ENCODE measurements at places on chromosomes 16 and 17.

DNA sequence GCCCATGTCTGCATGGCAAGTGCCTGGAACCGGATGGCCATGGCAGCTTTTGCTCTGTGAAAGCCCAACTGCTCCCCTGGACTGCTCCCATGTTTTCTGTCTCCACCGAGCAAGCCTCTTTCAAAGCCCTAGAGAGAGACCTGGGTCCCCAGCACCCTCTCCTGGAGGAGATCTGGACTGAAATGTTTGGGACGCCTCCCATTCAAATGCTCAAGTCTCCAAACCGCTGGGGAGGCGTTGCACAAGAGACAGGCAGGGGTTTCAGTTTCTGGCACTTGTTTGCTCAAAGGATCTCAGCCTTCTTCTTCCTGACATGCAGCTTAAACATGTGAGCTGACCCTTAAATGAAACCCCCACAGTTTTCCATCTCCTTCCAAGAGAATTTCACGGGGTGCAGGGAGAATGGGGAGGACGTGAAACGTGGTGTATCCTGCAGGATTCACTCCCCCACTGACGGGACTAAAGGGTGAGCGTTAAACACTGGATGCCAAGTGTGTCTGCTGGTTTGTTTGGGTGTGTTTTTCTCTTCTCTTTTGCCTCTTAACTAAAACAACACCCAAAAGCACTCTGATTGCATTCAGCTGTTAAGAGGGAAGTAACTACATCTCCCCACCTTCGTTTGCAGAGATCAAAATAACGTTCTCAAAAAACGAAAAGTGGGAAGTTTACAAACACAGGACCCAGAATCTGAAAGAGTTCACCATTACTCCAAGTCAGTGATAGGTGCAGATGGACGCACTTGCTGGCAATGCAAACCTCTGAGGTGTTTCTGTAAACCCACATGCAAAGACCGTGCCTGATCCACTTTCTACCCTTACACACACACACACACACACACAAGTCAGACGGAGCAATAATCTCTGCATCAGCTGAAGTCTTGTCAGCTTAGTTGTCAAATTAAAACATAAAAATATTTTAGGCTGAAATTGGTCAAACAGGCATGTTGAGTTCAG is 256.9 kb downstream of the C16orf95 start:
- DNase-seq: no peak

GRCh38 chr17:76994237-76994637 is 126.0 kb downstream of the MGAT5B start:
- no peak for DNase-seq

GRCh38 chr17:76107509-76107908 is 3.9 kb upstream of the EXOC7 start:
- no peak for DNase-seq

GRCh38 chr16:89195521-89196171 is 4.7 kb downstream of the SLC22A31 start:
- no peak for DNase-seq

DNA sequence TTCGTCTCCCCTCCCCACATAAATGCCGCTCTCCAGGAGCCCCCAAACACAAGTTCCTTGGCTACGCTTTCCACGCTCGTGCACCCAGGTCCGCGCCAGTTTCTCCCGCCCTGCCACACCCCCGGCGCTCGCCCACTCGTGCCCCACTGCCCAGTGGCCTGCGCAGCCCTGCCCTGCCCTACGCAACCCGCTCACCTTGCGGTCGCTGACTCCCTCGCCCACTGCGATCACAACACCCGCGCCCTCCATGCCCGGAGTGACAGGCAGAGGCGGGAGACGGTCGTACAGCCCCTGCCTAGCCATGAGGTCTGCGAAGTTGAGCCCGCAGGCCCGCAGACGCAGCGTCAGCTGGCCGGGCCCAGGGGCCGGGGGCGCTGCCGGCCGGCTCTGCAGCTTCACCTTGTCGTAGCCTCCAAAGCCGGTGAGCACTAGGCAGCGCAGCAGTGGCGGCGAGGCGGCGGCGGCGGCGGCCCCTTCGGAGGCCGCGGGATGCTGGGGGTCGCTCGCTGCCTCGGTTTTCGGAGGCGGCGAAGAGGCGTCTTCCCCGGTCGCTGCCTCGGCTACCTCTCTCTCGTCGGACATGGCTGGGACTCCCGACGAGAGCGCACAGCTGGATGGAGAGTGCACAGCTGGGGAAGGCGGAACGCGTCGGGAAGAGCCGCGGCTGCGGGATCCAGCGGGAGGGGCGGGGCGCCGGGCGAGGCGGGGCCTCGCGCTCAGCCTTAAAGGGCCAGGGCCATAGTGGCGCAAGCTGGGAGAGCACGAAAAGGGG is at the start of gene VAT1:
Gene VAT1 (minus strand): TSS at position 645 of the 772 bp plus-strand sequence. CDS start 63 bp downstream, at position 582.
- peak; percentile 59 for DNase-seq

GRCh38 chr16:64019339-64019738 is 1102.5 kb downstream of the CDH11 start:
- DNase-seq: no peak

DNA sequence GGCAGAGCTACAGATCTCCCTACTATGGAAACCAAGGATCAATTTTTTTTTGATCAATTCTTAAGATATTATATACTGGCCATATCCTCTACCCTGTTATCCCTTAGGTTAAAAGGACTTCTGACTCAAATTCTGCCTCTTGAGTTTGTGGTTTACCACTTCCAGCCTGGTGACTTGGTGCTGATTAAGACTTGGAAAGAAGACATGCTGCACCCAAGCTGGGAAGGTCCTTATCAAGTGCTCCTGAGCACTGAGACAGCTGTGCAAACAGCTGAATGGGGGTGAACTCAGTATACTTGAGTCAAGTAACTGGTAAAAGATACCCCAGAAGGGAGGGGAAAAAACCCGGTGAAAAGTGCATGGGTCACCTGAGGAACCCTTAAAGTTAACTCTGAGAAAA is 20.5 kb upstream of the SPACA3 start:
- DNase-seq: no peak

DNA sequence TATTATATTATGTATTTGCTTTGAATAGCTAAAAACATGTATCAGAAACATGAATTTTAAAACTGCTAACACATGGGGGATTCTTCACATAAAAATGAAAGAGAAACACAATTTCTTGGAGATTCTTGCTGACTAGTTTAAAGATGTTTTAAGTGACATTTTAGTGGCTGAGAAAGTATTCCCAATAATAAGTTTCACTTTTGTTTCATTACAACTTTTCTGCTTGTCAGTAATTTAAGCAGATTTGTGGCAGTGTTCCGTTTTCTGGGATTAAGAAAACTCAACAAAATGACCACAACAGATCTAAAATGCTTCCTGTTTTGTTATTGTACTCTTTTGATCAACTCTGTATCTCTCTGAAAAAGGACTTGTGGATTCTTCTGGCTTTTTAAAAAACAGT is 75.9 kb downstream of the NLK start:
- DNase-seq: no peak

DNA sequence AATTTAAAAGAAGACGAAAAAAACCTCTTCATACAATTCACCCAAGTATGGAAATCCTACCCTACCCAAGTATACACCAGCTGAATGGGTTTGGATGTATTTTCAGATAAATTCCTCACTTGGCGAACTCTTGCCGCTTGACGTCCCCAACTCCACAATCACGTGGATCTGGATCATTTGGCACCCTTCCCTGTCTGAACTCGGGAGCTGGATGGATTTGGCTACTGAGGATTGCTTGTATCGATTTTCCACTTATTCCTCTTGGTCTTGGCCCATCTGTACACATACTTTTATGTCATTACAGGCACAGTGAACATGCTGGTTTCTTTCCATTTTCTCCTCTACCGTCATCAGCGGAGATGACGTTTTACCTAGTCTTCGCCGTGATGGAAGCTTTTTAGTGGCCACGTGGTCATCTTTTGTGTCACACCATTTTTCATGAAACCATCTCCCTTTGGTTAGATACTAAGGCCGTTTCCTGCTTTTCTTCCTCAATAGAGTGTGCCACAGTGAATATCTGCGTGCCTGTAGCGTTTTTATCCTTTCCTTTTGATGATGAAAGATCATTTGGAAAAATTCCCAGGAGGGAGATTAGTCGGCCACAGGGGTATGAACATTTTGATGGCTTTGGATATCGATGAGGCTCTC is 47.1 kb downstream of the CMIP start:
- no peak for DNase-seq

DNA sequence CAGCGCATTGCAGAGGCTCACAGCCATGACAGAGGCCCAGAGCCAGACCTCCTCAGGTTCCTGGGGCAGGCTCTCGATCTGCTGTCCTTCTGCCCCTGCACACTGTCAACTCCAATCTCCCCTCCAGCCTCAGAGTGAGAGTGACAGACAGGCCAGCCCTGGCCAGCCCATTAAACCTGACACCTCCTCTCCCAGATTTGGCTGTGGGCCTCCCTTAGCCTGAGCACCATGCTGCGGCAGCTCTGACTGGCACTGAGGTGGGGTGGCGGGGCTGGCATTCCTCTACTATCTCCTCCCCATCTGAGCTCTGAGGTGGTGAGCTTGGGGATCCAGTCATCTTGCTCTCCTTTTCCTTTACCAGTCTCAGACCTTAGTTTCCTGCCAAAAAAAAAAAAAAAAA is 15.5 kb upstream of the C1QL1 start:
- DNase-seq: no peak

GRCh38 chr16:55555436-55555835 is 11.0 kb upstream of the CAPNS2 start:
- DNase-seq: no peak

GRCh38 chr17:17792037-17792550 is 44.7 kb downstream of the SREBF1 start:
- no peak for DNase-seq

GRCh38 chr17:55458287-55458900 is 36.8 kb upstream of the MMD start:
- no peak for DNase-seq

GRCh38 chr16:6571044-6571443 is 761.6 kb upstream of the RBFOX1 start:
- no peak for DNase-seq

GRCh38 chr17:52106638-52107261 is 51.8 kb downstream of the CA10 start:
- no peak for DNase-seq

DNA sequence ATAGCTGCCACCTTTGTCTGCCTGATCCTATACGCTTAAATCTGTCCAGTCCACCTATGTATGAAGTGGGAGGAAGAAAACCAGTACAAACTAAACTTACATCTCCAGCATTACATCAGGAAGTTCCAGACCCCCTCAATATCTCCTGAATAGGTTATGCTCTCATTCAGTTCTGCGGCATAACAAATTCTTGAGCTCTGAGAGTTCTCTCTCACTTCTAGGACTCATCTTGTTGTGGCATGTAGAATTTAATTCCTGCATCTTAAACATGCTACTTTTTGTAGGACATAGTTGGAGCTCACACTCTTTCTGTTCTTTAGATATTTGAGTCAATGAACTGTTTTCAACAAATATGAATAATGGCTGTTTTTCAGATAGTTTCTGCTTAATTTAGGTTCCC is 662.5 kb downstream of the CDH11 start:
- DNase-seq: no peak

DNA sequence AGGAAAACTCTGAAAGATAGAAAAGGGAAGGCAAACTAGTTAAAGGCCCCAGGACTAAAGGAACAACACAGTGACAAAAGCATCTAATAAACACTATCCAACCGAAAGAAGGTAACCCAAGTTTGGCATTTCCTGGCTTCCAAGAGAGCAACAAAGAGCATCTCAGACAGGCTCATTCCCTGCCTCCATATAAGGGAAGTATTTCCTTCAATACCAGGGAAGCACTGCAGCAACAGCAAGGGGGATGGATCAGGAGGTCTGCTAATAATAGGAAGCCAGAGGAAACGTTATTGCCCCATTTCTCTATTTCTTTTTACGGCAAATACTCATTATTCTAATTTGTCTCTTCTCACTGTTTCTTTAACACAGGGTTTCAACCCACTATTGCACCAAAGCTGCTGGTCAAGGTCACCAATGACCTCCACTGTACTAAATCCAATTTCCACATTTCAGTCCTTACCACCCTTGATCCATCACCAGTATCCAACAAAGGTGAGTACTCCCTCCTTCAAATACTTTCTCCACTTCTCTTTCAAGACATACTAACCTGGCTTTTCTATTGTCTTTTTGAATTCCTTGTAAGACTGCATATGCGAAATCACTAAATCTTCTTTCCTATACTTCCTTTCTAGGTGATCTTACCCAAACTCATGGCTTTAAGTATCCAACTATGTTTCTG is 86.1 kb downstream of the KANSL1 start:
- DNase-seq: no peak

GRCh38 chr17:71914042-71914441 is 206.8 kb upstream of the SOX9 start:
- DNase-seq: no peak

GRCh38 chr16:86818671-86819532 is 240.6 kb downstream of the FOXL1 start:
- no peak for DNase-seq

DNA sequence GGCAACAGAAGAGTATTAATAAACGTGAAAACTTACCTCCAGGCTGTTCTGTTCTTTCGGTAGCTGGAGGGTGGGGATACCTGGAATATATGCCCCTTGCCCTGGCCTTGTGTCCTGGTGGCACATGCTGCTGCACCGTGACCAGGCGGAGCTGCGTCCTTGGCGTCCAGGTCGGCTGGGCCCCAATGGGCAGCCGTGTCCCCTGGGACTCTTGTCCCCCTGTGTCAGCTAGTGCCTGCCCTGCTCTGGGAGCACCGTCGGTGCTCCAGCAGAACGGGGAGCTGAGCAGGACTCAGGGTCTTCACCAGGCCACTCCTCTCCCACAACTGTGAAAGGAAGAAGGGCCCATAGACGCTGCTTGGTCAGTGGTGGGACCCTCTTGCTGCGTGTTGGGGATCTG is 7.9 kb downstream of the ZNF213 start:
- DNase-seq: no peak

DNA sequence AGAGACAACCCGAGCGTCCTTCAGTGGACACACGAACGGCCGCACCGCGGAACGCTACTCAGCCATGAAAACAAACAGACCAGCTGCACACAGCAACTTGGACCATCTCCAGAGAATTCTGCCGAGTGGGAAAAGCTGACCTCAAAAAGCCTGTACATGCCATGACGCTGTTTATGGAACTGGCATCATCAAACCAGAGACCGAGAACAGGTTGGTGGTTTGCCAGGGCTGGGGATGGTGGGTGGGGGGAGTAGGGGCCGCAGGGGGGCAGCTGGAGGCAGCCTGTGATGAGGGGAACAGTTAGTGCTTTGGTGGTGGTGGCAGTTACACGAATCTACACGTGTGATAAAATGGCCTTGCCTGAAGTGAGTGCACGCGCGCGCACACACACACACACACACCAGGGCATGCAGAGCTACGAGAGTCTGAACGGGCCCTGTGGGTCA is 169.8 kb downstream of the LAT start:
- DNase-seq: no peak

- DNase-seq: no peak
Measured at GRCh38 chr16:9077091-9077809, 14.2 kb upstream of the HAPSTR1 start.

- DNase-seq: no peak
Measured at GRCh38 chr16:30694926-30695693, 3.9 kb upstream of the SRCAP start.

GRCh38 chr16:50999181-50999580 is 151.9 kb downstream of the SALL1 start:
- no peak for DNase-seq

GRCh38 chr16:69542974-69543373 is 22.8 kb upstream of the NFAT5 start:
- no peak for DNase-seq
